ENCODE measurements at places on chromosomes 7 and 10. TPM values are rescaled to one million over a fixed set of nuclear protein-coding genes. Genes with fewer than 3 reads are reported as not detected.

The IQCE gene
- 12.3 TPM for total RNA-seq

The UTF1 gene
- 0.19 TPM for total RNA-seq

The NKX1-2 gene
- total RNA-seq: not detected

The PDLIM1 gene
- 3.2 TPM for total RNA-seq

The SPDYE8 gene
- not detected for total RNA-seq

The C10orf53 gene
- not detected for total RNA-seq

The GOLGA7B gene
- total RNA-seq: 0.33 TPM

The DENND2A gene
- total RNA-seq: not detected

The ANKRD30A gene
- not detected for total RNA-seq

The SAP25 gene
- 9.2 TPM for total RNA-seq

The TECPR1 gene
- total RNA-seq: 43.1 TPM

The TDRD1 gene
- total RNA-seq: 0.16 TPM

The ARHGEF5 gene
- total RNA-seq: 9.4 TPM

The COL26A1 gene
- total RNA-seq: not detected

The TRIM24 gene
- 16.6 TPM for total RNA-seq

The NPY gene
- not detected for total RNA-seq

The CLDN4 gene
- not detected for total RNA-seq

The BCCIP gene
- total RNA-seq: 143 TPM

The SPDYE2 gene
- total RNA-seq: not detected

The UCN3 gene
- total RNA-seq: not detected

The STK32C gene
- total RNA-seq: 15.2 TPM

The SPAM1 gene
- total RNA-seq: not detected

The ACTL6B gene
- not detected for total RNA-seq

The TCF7L2 gene
- total RNA-seq: 0.21 TPM

The TLX1 gene
- total RNA-seq: not detected

The TMEM139 gene
- 0.42 TPM for total RNA-seq

The TRIL gene
- 0.12 TPM for total RNA-seq

The SPACDR gene
- 2.7 TPM for total RNA-seq

The METTL27 gene
- total RNA-seq: 1.3 TPM

The MET gene
- 2.2 TPM for total RNA-seq

The ANXA8L1 gene
- total RNA-seq: not detected

The STEAP2 gene
- not detected for total RNA-seq

The PTF1A gene
- not detected for total RNA-seq

The GRM3 gene
- total RNA-seq: not detected

The FKBP6 gene
- total RNA-seq: not detected

The PRSS1 gene
- not detected for total RNA-seq

The HOXA9 gene
- not detected for total RNA-seq

The SNCG gene
- total RNA-seq: 0.44 TPM

The ASB10 gene
- not detected for total RNA-seq

The EGR2 gene
- total RNA-seq: 201 TPM

The CLRN3 gene
- not detected for total RNA-seq

The CPA2 gene
- 0.14 TPM for total RNA-seq

The TMEM140 gene
- total RNA-seq: 2.2 TPM

The SVIL gene
- 10.1 TPM for total RNA-seq

The POM121C gene
- total RNA-seq: 93.6 TPM

The PGAM2 gene
- 0.42 TPM for total RNA-seq

The ITPRID1 gene
- total RNA-seq: not detected

The ZNF804B gene
- total RNA-seq: not detected

The PRKAR1B gene
- total RNA-seq: 47.0 TPM

The GSTK1 gene
- total RNA-seq: 138 TPM

The KCNMA1 gene
- total RNA-seq: not detected

The LRRC18 gene
- total RNA-seq: not detected

The NEUROD6 gene
- not detected for total RNA-seq

The CPA4 gene
- not detected for total RNA-seq

The SORCS3 gene
- total RNA-seq: not detected

The TMEM213 gene
- not detected for total RNA-seq

The GNG11 gene
- not detected for total RNA-seq

The CYP3A5 gene
- not detected for total RNA-seq

The LIPK gene
- not detected for total RNA-seq

The GGCT gene
- total RNA-seq: 76.1 TPM

All from activated CD4-positive, alpha-beta T cell treated with anti-CD3 and anti-CD28 coated beads, Interleukin-2, amount 10 ng/mL, durations not matched to agents 24 days and 14 days (primary cell).